ENCODE measurements at places on chromosomes 1 and 21. TPM values are rescaled to one million over a fixed set of nuclear protein-coding genes. Genes with fewer than 3 reads are reported as not detected.

GRCh38 chr1:208019257-208019656 lies 108.3 kb upstream of the CD34 start:
- DNase-seq = no peak

Gene AMIGO1
- total RNA-seq = 13.9 TPM

- peak; percentile 90 for DNase-seq
These were observed 5.0 kb upstream of the COA7 start for GRCh38 chr1:52702886-52703787.

DNA sequence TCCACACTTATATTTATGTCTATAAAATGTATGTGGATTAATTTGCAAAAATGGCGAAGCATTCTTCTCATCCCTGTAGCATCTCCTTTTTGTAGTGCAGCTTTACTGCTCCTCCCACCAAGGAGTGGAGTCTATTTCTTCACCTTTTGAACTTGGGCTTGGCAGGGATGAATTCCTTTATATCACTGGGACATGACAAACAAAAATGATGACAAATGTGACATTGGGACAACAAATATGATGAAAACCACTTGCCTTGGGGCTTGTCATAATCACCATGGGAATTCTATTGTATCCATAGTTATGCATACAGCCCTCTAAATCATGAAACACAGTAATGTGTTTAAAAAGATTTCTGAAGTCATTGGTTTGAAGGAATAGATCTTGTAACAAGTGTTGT lies 155.0 kb downstream of the TNFSF18 start:
- DNase-seq = no peak

DNA sequence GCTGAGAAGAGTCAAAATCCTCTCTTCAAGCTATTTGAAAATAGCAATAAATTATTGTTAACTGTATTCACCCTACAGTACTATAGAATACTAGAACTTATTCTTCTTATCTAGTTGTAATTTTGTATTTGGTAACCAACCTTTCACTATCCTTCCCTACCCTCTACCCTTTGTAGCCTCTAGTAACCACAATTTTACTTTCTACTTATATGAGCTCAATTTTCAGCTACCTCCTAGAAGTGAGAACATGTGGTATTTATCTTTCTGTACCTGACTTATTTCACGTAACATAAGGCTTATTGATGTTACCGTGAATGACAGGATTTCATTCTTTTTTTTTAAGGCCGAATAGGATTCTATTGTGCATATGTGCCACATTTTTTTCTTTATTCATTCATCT lies 30.0 kb downstream of the ZC3H11B start:
- no peak for DNase-seq

GRCh38 chr1:110559157-110559556 lies 40.2 kb upstream of the KCNA10 start:
- DNase-seq = no peak

DNA sequence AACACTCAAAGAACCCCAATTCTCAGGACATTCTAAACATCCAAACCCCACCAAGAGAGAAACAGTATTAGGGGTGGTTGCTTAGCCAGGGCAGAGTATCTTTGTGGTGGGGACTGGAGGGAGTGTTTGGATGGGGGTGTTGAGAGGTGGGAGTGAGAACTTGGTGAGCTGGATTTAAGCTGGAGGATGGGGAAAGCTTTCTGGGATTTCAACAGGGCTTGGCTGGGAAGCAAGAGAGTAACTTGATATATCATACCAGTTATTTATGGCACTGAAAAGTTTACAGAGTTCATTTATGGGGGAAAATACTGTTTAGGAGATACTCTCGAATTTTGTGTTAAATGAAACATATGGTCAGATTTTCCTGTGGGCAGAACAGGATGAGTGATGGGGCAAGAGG lies 6.8 kb upstream of the CNIH3 start:
- no peak for DNase-seq

DNA sequence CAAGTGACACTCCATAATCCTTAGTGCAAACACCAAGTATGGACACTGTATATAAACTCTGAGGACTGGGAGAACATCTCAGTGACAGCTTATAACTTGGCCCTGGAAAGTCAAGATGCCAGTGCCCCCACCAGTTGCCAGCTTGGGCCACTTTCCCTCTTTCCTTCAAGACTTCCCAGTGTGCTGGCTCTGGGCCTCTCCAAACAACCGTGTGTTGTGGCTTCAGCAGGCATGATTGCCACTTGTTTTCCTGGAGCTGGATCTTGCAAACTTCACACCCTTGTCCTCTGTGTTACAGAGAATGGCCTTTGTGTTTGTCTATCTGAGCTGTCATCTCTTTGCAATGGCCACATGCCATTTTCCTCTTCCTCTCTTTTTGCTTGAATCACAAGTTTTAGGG lies 37.0 kb downstream of the CCDC185 start:
- DNase-seq = peak; percentile 27

Gene SMCP
- not detected for total RNA-seq

GRCh38 chr1:43348343-43348808 lies 10.4 kb upstream of the CDC20 start:
- no peak for DNase-seq

GRCh38 chr1:94792473-94793295 lies 27.5 kb upstream of the SLC44A3 start:
- no peak for DNase-seq

GRCh38 chr1:183226361-183226760 lies 40.3 kb downstream of the LAMC2 start:
- no peak for DNase-seq

- no peak for DNase-seq
These were observed 142.9 kb downstream of the BACH1 start for GRCh38 chr21:29441651-29442050.

GRCh38 chr1:234727018-234727940 lies 117.3 kb upstream of the IRF2BP2 start:
- no peak for DNase-seq

DNA sequence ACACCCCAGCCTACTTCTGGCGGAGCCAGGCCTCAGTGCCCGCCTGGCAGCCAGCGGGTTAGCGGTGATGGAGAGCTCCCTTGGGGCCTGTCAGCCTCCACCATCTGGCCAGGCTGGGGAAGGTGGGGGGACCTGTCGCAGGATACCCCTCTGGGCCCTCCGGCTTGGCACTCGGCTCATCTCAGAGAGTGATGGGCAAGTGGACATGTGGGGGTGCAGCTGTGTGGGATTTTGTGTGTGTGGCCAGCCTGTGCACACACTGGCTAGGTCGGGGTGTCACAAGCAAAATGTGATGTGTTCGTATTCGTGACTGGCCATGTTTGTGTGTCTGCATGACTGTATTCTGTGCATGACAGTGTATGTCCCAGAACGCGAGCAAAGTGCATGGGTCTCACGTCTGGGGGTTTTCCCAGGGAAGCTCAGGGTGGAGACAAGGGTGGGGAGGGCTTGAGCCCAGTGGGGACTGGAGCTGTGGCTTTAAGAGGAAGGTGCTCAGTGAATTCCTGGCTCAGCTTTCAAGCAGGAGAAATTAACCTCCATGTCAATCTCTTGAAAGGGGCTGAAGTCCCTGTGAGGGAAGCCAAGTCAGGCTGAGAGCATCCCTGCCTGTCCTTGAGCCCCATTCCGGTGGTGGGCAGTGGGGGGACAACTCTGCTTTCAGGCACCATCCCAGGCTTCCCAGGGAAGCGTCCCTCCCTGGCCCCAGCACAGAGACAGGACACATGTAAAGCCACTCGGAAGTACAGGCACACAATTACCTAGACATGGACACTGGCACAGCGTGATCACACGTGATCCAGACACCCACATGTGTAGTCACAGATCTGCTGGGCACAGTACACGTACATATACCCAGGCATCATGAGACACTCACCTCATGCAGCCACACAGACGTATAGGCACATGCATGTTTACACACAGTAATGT lies 21.1 kb upstream of the ADGRB2 start:
- no peak for DNase-seq

Gene FGR
- total RNA-seq = 7.1 TPM

DNA sequence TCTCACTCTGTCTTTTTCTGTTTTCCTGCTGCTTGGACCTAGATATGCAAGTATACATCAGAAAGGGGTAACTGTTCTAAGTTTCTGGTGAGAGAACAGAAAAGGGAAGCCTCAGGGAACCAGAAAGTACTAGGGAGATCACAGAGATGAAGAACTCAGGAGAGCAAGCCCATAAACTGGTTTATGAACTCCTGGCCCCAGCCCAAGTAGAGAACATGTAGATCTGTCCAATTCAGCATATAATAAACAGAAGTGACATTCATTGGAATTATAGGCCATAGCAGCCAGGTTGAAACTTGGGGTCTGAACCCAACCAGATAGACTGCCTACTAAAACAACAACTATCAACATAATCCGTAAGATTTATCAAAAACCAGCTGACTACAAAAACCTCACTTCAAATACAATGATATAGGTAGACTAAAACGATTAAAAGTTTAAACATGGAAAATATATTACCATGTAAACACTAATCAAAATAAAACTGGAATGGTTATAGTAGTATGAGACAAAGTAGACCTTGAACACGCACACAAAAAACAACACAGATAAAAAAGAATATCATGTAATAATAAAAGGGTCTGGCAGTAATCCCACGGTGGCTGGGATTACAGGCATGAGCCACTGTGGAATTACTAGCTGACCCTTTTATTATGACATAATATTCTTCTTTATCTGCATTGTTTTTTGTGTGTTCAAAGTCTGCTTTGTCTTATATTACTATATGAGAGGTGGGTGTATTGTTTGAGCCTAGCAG lies 65.0 kb downstream of the ZSWIM5 start:
- no peak for DNase-seq

GRCh38 chr1:57803586-57803985 lies 379.7 kb upstream of the DAB1 start:
- DNase-seq = no peak

DNA sequence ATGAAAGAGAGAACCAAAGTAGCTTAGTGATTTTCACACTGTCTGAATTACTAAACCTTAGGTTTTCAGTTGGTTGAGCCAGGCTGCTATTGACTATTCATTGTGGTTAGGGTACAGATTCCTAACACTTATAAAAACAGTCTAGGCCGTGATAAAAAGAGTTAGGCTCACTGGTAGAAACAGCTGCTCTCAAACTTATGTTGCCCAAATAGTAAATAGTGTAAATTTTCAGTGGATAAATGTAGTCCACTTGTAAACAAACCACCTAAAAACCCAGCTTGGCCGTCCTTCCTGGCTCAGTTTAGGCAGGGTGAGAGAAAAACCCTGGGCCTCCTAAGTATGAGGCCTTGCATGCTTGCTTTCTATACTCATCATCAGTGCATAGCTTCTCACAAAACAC lies 34.9 kb downstream of the ARID1A start:
- no peak for DNase-seq

DNA sequence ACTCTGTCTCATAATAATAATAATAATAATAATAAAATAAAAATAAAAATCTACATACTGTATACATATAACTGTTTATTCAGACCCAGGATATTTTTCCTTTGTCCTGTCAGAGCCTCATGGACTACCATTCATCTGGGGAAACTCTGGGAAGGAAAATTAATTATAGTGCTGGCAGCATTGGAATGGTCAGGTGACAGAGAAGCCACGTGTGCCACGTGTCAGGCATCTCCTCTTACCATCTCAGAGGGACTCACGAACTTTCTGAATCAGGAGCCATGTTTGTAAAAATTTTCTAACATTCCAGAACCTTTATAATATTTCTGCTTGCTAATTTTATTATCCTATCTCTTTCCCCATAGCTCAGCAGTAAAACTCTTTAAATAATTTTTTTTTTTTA lies 97.8 kb upstream of the HNRNPU start:
- no peak for DNase-seq

Gene G0S2
- 14.1 TPM for total RNA-seq

DNA sequence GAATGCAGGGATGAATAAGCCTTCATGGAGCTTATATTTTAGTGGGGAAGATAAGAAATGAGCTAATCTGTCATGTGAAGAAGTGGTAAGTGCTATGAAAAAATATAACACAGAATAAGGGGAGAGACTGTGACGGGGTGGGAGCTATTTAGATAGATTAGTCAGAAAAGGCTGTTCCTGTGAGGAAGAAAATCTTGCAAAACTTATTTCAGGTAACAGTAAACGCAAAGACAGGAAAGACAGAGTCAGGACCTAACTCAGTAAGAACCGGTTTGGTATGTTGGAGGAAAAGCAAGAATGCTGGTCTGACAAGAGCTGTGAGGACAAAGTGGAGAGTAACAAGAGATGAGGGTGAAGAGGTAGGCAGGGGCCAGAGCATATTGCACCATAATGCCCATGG lies 22.0 kb downstream of the GNAI3 start:
- DNase-seq = peak; percentile 50

DNA sequence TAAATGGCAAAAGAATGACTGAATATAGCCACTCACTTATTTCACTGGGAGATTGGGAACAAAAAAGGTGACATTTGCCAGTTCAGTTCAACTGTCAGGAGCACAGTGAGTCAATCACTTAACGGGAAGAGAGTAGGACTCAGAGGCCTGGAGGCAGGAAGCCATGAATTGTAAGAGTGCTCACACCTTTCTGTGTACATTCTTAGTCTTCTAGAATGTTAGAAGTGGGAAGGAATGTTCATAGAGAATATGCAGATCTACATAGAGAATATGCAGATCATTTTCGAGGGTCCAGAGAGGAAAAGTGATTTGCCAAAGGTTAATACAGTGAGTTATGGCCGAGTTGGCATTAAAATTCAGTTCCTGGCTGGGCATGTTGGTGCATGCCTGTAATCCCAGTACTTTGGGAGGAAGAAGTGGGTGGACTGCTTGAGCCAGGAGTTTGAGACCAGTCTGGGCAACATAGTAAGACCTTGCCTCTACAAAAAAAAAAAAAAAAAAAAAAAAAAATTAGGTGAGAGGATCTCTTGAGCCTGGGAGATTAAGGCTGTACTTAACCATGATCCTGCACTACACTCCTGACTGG lies 8.3 kb downstream of the IL20 start:
- DNase-seq = no peak

Gene HPCAL4
- total RNA-seq = 0.11 TPM

GRCh38 chr1:231020816-231021215 lies 19.2 kb downstream of the FAM89A start:
- DNase-seq = no peak

Gene KPRP
- total RNA-seq = not detected

GRCh38 chr21:16678429-16679160 lies 834.2 kb upstream of the CXADR start:
- DNase-seq = no peak

- no peak for DNase-seq
These were observed 17.2 kb upstream of the NFASC start for GRCh38 chr1:204853436-204853835.

GRCh38 chr1:76232666-76233065 lies 158.1 kb downstream of the ST6GALNAC3 start:
- no peak for DNase-seq

Gene HAO2
- total RNA-seq = not detected

GRCh38 chr1:83043244-83043643 lies 955.7 kb downstream of the TTLL7 start:
- DNase-seq = no peak

Gene DNMT3L
- total RNA-seq = not detected

GRCh38 chr1:200183637-200184036 lies 156.1 kb downstream of the NR5A2 start:
- no peak for DNase-seq

Gene SERINC2
- total RNA-seq = 44.6 TPM

Gene PCBP3
- not detected for total RNA-seq

Gene ZZZ3
- 178 TPM for total RNA-seq
